PC-3 (cell line): ENCODE measurements at places on chromosomes 3 and 15. TPM values are rescaled to one million over a fixed set of nuclear protein-coding genes. Genes with fewer than 3 reads are reported as not detected.

NR1I2 gene
- total RNA-seq, result 0.04 TPM in 1 of 2 replicates, not detected in the other

ARHGAP31 gene
- 7.5 and 7.8 TPM in 2 replicates for total RNA-seq

SUCNR1 gene
- not detected in 2 replicates for total RNA-seq

TRIM59 gene
- total RNA-seq, result 25.3 and 26.4 TPM in 2 replicates

TMEM266 gene
- not detected in 2 replicates for total RNA-seq

SNTN gene
- not detected in 2 replicates for total RNA-seq

UTS2B gene
- total RNA-seq, result 1.2 TPM in 1 of 2 replicates, not detected in the other

CLDN18 gene
- not detected in 2 replicates for total RNA-seq

MORC1 gene
- total RNA-seq, result not detected in 2 replicates

CHAC1 gene
- 6.2 and 13.3 TPM in 2 replicates for total RNA-seq

DNA sequence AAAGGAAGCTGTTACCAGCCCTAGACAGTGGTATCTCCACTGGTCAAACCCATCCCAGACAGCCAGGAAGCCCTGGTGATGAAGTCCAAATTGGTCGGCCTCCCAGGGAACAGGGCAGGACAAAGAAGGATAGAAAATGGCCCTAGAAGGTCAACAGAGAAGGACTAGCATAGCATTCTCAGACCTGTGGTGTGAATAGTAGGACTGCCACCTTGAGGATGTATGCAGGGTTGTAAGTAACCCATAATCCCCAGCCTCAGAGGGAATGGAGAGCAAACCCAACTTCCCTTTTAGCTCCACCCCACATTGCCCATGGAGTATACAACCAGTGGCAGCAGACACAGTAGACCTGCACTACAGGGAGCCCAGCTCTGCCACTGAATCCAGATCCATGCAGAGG lies 68.6 kb upstream of the EIF1B start:
- no peak overlapping the region for H3K4me3 ChIP-seq
- H3K27me3 ChIP-seq, result peaks cover 10% of the 10 kb centered on the region; the same call in 1 of the 2 replicates
- no peaks in the 10 kb centered on the region for H3K36me3 ChIP-seq
- DNase-seq, result no peak
- H3K27ac ChIP-seq, result no peak overlapping the region
- no peaks in the 10 kb centered on the region for H3K4me1 ChIP-seq

DNA sequence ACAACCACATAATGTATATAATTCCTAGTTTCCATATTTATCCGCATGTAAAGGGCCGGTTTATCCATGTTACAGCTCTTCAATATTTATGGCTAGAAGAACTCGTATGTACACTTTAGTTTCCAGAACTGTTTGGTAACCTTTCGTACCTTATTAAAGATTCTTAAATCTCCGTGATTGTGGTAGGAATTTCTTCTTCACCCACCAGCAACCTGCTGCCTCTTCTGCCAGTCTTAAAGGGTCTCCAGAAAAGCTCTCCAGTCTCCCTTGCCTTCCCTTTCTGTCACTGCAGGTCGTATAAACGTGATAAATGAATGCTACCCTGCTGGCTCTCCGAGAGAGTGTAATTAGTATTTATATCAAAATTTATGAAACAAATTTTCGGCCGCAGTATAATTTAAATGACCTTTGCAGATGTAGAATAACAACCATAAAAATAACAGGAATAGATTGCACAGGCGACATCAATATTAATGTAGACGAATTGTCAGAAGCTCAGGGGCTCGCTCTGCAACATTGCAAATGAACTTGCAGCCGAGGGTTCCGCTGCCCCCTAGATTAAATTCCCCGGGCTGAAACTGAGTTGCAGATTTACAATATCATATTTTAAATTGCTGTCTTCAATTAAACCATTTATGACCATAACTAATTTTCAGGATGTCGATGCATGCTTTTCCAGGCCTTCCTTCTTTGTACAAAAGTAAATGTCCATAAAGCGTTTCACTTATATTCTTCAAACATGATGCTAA lies 5.4 kb downstream of the ZIC1 start:
- peaks cover 84% of the 10 kb centered on the region for H3K27me3 ChIP-seq
- DNase-seq, result no peak
- H3K27ac ChIP-seq, result no peak overlapping the region
- H3K4me3 ChIP-seq, result no peak overlapping the region
- no peaks in the 10 kb centered on the region for H3K4me1 ChIP-seq
- no peaks in the 10 kb centered on the region for H3K36me3 ChIP-seq

- no peaks in the 10 kb centered on the region for H3K36me3 ChIP-seq
- H3K27ac ChIP-seq, result no peak overlapping the region
- no peaks in the 10 kb centered on the region for H3K4me1 ChIP-seq
- no peak for DNase-seq
- no peak overlapping the region for H3K4me3 ChIP-seq
Observed at GRCh38 chr3:97338375-97338774, 426.2 kb upstream of the ARL6 start.

- no peaks in the 10 kb centered on the region for H3K27me3 ChIP-seq
- no peaks in the 10 kb centered on the region for H3K36me3 ChIP-seq
- H3K27ac ChIP-seq, result no peak overlapping the region
- H3K4me1 ChIP-seq, result peaks cover 54% of the 10 kb centered on the region
Observed at GRCh38 chr3:99249627-99250026, 348.1 kb upstream of the DCBLD2 start.

- no peaks in the 10 kb centered on the region for H3K4me1 ChIP-seq
- no peak for DNase-seq
- no peak overlapping the region for H3K4me3 ChIP-seq
- no peaks in the 10 kb centered on the region for H3K36me3 ChIP-seq
Observed at GRCh38 chr15:29101491-29101890, 168.1 kb downstream of the NSMCE3 start.

DNA sequence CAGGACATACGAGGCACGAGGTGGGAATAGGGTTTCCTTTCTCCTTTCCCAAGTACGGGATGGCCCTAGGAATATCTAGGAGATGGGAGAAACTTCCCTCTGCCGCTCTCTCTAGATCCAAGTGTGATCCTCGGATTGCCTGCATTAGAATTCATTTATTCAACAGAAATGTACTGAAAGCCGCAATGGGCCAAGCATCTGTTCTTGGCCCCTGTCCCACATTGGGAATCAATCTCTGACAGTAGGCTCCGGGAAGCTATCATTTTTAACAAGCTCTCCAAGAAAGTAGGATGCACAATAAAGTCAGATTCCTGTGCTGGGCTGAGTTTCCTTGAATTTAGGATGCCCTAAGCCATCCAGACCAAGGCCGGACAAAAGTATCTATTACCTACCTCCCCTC lies 37.2 kb upstream of the CA12 start:
- H3K27ac ChIP-seq, result no peak overlapping the region
- H3K4me3 ChIP-seq, result no peak overlapping the region
- no peak for DNase-seq
- no peaks in the 10 kb centered on the region for H3K27me3 ChIP-seq
- no peaks in the 10 kb centered on the region for H3K36me3 ChIP-seq

- H3K4me1 ChIP-seq, result peaks cover 11% of the 10 kb centered on the region
- peak; percentile 77 for DNase-seq
- no peak overlapping the region for H3K4me3 ChIP-seq
- H3K36me3 ChIP-seq, result peaks cover 2% of the 10 kb centered on the region; the same call in 1 of the 2 replicates
- no peaks in the 10 kb centered on the region for H3K27me3 ChIP-seq
Observed at GRCh38 chr15:51380999-51381806, 39.7 kb downstream of the GLDN start.

GRCh38 chr3:99551520-99551919 lies 86.9 kb upstream of the COL8A1 start:
- H3K36me3 ChIP-seq, result no peaks in the 10 kb centered on the region
- no peak overlapping the region for H3K27ac ChIP-seq
- no peak overlapping the region for H3K4me3 ChIP-seq
- H3K27me3 ChIP-seq, result no peaks in the 10 kb centered on the region
- H3K4me1 ChIP-seq, result peaks cover under 1% of the 10 kb centered on the region; the same call in 1 of the 2 replicates

DNA sequence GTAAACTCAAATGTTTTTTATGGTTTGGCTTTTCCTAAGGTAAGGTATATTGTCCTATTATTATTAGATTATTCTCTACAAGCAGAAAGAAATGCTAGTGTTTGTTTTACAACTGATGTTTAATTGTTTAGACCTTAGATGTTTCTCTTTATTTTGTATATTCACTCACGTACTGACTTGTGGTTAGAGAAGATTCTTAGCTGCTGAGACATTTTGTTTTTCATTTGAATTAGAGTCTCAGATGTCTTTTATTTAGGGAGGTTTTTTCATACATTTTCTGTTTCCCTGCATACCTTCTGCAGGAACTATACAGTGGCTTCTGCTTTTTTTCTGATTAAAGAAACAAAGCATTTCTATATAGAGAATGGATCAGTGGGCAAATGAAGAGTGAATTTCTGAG lies 110.9 kb downstream of the MYRIP start:
- no peak overlapping the region for H3K4me3 ChIP-seq
- H3K27ac ChIP-seq, result no peak overlapping the region
- H3K36me3 ChIP-seq, result no peaks in the 10 kb centered on the region
- no peaks in the 10 kb centered on the region for H3K27me3 ChIP-seq
- H3K4me1 ChIP-seq, result no peaks in the 10 kb centered on the region

GRCh38 chr3:142586803-142587406 lies 8.4 kb upstream of the ATR start:
- H3K4me3 ChIP-seq, result no peak overlapping the region
- no peaks in the 10 kb centered on the region for H3K27me3 ChIP-seq
- H3K4me1 ChIP-seq, result peaks cover 9% of the 10 kb centered on the region; the same call in 1 of the 2 replicates

DNA sequence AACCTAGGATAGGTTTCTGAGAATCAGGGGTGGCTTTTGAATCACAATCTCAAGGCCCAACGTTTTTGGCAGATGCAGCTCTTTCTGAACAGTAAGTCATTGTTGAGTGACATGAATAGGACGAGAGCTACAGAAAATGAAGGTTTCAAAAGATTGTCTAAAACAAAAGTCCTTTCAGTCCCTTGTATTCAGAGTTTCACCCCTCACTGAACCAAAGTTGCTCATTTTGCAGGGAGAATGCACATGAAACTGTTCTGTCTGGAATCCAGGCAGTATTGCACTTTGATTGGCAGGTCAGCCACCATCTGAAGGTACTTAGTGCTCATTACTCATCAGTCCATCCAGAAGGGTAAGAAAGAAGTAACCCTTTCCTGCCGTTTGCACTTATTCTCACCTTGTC lies 24.1 kb upstream of the RASGRP1 start:
- no peak overlapping the region for H3K4me3 ChIP-seq
- H3K27ac ChIP-seq, result no peak overlapping the region
- no peaks in the 10 kb centered on the region for H3K36me3 ChIP-seq
- no peaks in the 10 kb centered on the region; the same call in 1 of the 2 replicates for H3K27me3 ChIP-seq
- DNase-seq, result no peak

DNA sequence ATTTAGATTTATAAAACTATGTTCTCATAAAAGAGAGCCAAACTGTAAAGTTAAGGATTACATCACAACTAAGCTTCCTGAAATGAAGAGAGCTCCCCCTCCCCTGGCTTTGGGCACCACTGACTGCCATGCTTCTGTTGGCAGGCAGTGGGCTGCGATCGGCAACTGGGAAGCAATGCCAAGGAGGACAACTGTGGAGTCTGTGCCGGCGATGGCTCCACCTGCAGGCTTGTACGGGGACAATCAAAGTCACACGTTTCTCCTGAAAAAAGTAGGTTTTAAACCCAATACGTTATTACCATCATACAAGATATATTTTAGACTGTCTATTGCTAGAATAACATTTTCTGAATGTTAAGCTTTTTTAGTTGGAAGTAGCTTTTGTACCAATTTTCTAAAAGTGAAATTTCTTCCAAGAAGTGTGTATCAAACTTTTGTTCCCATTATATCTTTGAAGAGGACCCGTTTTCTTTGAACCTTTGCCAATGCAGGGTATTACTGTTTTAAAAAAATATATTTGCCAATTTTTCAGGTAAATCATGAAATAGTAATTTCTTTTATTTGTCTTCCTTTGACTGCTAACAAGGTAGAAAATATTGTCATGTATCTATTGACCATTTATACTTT lies 184.1 kb downstream of the ADAMTSL3 start:
- no peak overlapping the region for H3K27ac ChIP-seq
- no peak overlapping the region for H3K4me3 ChIP-seq
- H3K27me3 ChIP-seq, result no peaks in the 10 kb centered on the region
- no peaks in the 10 kb centered on the region for H3K36me3 ChIP-seq
- H3K4me1 ChIP-seq, result peaks cover 6% of the 10 kb centered on the region; the same call in 1 of the 2 replicates

- no peak overlapping the region for H3K27ac ChIP-seq
- no peaks in the 10 kb centered on the region for H3K27me3 ChIP-seq
- DNase-seq, result no peak
- no peak overlapping the region for H3K4me3 ChIP-seq
- peaks cover 16% of the 10 kb centered on the region for H3K4me1 ChIP-seq
Observed at GRCh38 chr3:12970684-12971083, 102.5 kb downstream of the IQSEC1 start.

DNA sequence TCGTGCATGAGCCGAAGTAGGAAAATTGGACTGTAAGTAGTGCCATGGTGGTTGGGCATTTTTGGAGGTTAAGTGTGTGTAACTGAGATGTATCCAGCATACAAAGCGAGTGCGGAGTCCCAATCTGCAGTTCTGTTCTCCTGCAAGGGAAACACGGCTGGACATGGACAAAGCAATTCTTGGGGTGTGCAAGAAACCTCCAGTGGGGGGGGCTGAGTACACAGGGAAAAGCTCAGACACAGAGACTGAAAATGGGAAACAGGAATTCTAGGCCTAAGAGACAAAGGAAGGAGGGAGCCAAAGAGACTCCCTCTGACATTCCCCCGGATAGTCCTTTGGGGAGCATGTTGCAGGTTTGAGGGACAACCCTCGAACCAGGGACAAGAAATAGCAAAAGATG lies 83.2 kb upstream of the PLSCR4 start:
- no peaks in the 10 kb centered on the region for H3K36me3 ChIP-seq
- no peak overlapping the region for H3K27ac ChIP-seq
- H3K4me1 ChIP-seq, result no peaks in the 10 kb centered on the region
- DNase-seq, result peak; percentile 60
- no peak overlapping the region for H3K4me3 ChIP-seq
- no peaks in the 10 kb centered on the region for H3K27me3 ChIP-seq

- H3K36me3 ChIP-seq, result no peaks in the 10 kb centered on the region
- no peaks in the 10 kb centered on the region for H3K27me3 ChIP-seq
- H3K27ac ChIP-seq, result no peak overlapping the region
- H3K4me1 ChIP-seq, result no peaks in the 10 kb centered on the region
Observed at GRCh38 chr3:67113802-67114407, 115.8 kb downstream of the KBTBD8 start.

- no peaks in the 10 kb centered on the region for H3K27me3 ChIP-seq
- H3K36me3 ChIP-seq, result no peaks in the 10 kb centered on the region
- H3K4me1 ChIP-seq, result peaks cover 38% of the 10 kb centered on the region
- no peak overlapping the region for H3K4me3 ChIP-seq
- DNase-seq, result peak; percentile 87
- H3K27ac ChIP-seq, result peak overlapping the region; percentile 64
Observed at GRCh38 chr3:71208211-71209095, 375.1 kb downstream of the FOXP1 start.

- no peak for DNase-seq
- H3K27me3 ChIP-seq, result peaks cover 41% of the 10 kb centered on the region
- no peak overlapping the region for H3K4me3 ChIP-seq
- H3K27ac ChIP-seq, result no peak overlapping the region
Observed at GRCh38 chr15:92128788-92129187, 264.9 kb upstream of the ST8SIA2 start.

DNA sequence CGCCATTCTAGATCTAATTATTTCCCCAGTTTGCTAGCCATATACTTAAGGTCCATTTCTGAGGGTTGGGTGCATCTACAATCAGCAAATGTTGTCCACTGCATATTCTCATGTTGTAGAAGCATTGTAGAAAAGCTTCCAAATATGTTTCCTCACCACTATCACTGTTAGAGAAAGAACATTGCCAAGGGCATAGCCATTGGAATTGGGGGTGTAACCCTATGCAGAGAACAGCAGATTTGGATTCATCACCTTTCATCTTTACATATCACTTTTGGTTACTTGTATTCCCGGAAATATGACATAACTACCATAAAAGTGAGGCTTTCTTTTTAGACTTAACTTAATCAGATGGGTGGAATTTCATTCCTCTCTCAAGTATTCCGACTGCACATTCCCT lies 203.6 kb downstream of the LSAMP start:
- no peak overlapping the region for H3K27ac ChIP-seq
- H3K27me3 ChIP-seq, result no peaks in the 10 kb centered on the region; the same call in 1 of the 2 replicates
- no peak overlapping the region for H3K4me3 ChIP-seq
- DNase-seq, result no peak
- no peaks in the 10 kb centered on the region for H3K4me1 ChIP-seq
- no peaks in the 10 kb centered on the region for H3K36me3 ChIP-seq
